ENCODE measurements at places on chromosomes 2 and 18. TPM values are rescaled to one million over a fixed set of nuclear protein-coding genes. Genes with fewer than 3 reads are reported as not detected.

ARHGEF4 gene
- total RNA-seq, result 4.5 TPM

LIMS3 gene
- 2.5 TPM for total RNA-seq

RESP18 gene
- total RNA-seq, result not detected

ANTXR1 gene
- 25.8 TPM for total RNA-seq

RAX gene
- not detected for total RNA-seq

VIT gene
- 10.6 TPM for total RNA-seq

FSIP2 gene
- 0.27 TPM for total RNA-seq

GYPC gene
- 107 TPM for total RNA-seq

ANKRD53 gene
- total RNA-seq, result 0.74 TPM

DOK1 gene
- total RNA-seq, result 3.4 TPM

FEV gene
- not detected for total RNA-seq

ABCB11 gene
- total RNA-seq, result not detected

ANKRD29 gene
- 4.7 TPM for total RNA-seq

NCK2 gene
- total RNA-seq, result 31.1 TPM

CD8B gene
- 0.41 TPM for total RNA-seq

DNA sequence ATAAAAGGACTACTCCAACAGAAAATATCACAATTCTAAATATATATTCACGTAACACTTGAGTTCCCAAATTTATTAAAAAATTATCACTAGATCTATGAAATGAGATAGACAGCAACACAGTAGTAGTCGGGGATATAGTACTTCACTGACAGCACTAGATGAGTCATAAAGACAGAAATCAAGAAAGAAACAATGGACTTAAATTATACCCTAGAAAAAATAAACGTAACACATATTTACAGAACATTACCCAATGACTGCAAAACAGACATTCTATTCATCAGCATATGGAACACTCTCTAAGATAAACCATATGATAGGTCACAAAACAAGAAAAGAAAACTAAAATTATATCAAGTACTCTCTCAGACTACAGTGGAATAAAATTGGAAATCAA is 429.4 kb downstream of the MBD2 start:
- DNase-seq, result no peak

DNA sequence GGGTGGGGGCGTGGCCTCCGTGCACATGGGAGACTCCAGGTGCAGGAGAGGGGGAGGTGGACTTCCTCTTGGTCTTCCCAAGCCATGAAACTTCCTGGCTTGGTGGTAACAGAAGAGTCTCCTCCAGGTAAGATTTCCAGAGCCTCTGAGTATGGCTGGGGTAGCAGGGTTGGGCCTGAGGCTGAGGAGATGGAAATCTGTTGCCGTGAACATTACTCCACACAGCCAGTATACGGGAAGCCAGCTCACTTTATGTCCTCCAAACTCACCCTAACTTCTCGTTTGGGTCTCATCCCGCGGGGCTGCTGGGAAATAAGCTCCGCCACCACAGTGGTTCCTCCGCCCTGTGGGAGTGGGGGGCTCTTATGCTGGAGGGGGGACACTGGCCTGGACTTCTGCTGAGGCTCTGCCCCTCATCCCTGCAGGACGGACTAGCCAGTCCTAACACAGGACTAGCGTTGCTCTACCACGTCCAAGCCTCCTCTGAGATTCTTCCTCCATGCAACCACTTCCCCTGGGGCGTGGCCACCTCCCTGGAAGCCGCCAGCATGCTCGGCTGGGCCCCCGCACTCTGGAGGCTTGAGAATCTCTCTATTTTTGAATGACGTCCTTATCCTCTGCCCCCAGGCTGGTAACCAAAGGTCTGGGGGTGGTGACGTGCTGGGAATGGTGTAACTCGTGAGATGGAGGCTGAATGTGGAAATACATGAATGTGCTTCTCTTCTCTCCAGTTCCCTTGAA is 777 bp upstream of the RAB17 start:
- DNase-seq, result no peak

- DNase-seq, result no peak
These were observed 25.5 kb upstream of the SDC1 start for GRCh38 chr2:20250436-20250835.

GRCh38 chr2:196931555-196931954 is 5.0 kb upstream of the PGAP1 start:
- DNase-seq, result no peak

GRCh38 chr2:11749646-11750349 is 3.4 kb downstream of the LPIN1 start:
- no peak for DNase-seq

DNA sequence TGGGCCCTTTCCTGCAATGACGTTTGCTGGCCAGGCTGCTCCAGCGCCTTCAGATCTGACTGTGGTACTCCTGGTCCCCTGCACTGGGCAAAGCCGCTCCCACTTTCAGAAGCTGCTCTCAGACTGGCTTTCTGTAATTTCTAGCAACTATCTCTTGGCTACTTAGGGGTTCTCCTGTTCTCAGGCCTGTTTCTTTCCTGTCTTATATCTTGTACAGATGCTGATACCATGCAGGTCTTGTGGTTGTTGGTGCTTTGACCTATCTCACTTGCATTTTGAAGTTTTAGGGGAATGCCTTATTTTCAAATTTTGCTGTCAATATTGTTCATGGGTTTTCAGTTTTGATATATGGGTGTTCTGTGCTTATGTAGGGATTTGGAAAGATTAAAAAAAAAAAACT is 145.8 kb downstream of the CLIP4 start:
- DNase-seq, result no peak

- no peak for DNase-seq
These were observed 543.2 kb downstream of the DCDC2C start for GRCh38 chr2:4246364-4247131.

DNA sequence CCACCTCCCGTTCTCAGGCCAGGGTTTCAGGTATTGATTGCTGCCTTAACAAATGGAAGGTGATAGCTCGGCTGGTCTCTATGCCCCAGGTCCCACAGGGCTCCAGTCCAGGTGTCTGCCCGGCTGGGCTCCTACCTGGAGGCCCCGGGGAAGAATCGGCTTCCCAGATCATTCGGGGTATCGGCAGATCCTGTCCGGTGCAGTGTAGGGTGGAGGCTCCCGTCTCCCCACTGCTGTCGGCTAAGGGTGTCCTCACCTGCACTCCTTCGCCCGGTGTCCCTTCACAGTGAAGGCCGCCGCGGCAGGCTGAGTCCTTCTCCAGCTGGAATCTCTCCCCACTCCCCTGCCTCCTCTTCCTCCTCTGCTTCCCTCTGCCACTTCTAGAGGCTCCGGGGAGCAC is 573.9 kb upstream of the SALL3 start:
- DNase-seq, result no peak

- peak; percentile 65 for DNase-seq
These were observed 63.0 kb upstream of the TWIST2 start for GRCh38 chr2:238784671-238785527.

- DNase-seq, result no peak
These were observed 234.9 kb downstream of the PHLPP1 start for GRCh38 chr18:62950246-62950645.

- no peak for DNase-seq
These were observed 17.4 kb downstream of the NAPG start for GRCh38 chr18:10543277-10543676.

DNA sequence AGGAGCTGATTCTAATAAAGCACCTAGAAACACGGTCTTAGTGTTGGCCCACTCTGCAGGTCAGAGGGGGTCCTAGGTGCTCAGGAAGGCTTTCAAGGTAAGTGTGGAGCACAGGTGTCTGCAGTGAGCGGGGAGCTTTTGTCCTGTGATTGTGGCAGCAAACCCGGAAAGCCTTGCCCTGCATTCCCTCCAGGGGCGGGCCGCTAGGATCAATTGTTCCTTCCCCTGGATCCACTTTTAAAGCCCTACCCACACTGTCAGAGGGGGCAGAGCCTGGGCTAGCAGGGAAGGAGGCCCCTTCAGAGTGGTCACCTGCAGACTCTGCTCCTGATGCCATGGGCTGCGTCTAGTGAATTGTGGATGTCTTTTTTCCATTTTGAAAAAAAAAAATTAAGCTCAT is 176.0 kb downstream of the CTIF start:
- DNase-seq, result no peak

- DNase-seq, result no peak
These were observed 219.6 kb downstream of the CYP26B1 start for GRCh38 chr2:71927757-71928715.

DNA sequence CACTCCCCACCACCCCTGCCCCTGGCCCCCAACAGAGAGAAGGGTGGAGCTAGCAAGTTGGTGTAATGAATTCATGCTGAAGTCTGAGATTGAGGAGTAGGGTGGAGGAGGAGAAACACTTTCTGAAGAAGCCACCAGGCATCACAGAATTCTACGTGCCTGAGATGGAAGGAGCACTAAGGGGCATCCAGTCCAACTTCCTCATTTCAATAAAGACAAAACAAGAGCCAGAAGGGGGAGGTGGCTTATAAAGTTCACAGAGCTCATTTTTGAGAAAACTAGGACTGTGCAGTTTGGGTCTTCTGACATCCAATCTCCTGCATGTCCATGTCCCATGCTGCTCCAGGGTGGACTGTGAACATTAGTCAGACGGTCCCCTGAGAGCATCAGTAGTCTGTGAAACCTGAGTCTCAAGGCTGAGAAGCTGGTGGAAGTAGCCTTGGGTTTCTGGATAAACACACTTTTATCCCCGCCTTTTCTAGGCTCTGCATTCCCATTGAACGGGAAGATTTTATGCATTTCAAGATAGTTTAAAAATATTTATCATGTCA is 77.7 kb downstream of the TRIM43 start:
- no peak for DNase-seq

DNA sequence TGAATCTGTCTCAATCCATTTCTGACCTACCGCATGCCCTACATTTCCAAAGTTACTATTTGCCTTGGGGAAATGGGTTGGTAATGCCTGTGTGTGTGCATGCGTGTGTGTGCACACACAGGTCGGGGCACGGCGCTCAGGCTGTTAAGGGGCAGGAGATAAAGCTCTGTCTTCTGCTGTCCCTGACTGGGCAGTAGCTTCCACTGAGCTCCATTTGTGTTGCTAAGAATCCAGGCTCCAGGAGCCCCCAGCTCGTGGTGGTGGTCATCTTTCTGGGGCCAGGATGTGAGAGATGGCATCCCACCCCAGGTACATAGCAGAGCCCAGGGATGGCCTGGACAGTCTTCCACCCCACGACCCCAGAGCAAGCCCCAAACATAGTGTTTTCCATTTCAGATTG is 66.7 kb upstream of the HS6ST1 start:
- DNase-seq, result no peak

- no peak for DNase-seq
These were observed 160.3 kb downstream of the EN1 start for GRCh38 chr2:118687192-118687591.

DNA sequence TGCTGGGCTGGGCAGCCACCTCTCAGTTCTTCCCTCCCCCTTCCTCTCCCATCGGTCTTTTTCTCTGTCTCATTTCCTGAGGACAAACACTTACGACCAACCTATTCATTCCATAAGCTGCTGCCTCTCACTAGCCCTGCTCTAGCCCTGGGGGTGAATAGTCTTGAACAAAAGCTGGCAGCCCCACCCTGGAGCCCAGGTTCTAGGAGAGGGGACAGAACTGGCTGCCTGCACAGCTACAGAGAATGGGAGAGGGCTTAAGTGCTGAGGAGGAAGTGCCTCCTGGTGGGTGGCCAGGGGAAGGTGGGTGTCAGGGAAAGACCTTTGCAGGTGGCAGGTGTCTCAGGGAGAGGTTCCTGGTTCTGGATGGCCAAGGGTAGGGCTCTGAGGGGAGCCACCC is 22.8 kb downstream of the ANO7 start:
- no peak for DNase-seq
